ENCODE measurements at places on chromosomes 3 and 15. TPM values are rescaled to one million over a fixed set of nuclear protein-coding genes. Genes with fewer than 3 reads are reported as not detected.

DNA sequence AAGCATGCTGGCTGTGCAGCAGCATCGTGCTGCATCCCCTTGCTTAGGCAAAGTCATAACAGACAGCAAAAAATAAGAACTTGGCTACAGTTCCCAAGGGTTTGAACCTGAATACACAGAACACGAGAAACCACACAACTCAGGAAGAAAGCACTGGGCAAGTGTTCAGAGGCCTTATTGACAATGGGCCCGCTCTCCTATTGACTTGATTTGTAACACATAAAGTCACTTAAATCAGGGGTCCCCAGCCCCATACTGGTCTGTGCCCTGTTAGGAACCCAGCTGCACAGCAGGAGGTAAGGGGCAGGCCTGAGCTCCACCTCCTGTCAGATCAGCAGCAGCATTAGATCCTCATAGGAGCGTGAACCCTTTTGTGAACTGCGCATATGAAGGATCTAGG is 145.1 kb downstream of the LSAMP start:
- no peak for DNase-seq

GRCh38 chr3:31911643-31912042 is 69.4 kb downstream of the OSBPL10 start:
- DNase-seq = no peak

DNA sequence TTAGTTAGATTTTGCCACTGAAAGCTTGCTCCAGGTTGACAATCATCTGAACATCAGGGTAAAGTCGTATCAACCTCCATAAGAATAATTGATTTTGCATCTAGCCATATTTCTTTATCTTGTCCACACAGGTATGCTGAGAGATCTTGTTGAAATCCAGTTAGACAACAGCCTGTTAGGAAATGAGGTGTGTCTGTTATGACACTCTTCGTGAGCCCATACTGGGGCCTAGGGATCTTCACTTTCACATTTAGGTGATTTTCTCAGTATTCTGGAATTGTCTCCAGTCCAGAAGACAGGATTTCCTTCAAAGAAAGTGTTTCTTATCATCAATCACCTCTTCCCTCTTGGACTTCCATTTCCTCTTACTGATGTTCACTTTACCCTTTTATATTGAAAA is 18.1 kb downstream of the DNAJB11 start:
- no peak for DNase-seq

The CTXN2 gene
- total RNA-seq = not detected

GRCh38 chr15:76930831-76931396 is 635 bp upstream of the RCN2 start:
- DNase-seq = no peak

The PARP15 gene
- 7.0 TPM for total RNA-seq

The EPHA3 gene
- not detected for total RNA-seq

DNA sequence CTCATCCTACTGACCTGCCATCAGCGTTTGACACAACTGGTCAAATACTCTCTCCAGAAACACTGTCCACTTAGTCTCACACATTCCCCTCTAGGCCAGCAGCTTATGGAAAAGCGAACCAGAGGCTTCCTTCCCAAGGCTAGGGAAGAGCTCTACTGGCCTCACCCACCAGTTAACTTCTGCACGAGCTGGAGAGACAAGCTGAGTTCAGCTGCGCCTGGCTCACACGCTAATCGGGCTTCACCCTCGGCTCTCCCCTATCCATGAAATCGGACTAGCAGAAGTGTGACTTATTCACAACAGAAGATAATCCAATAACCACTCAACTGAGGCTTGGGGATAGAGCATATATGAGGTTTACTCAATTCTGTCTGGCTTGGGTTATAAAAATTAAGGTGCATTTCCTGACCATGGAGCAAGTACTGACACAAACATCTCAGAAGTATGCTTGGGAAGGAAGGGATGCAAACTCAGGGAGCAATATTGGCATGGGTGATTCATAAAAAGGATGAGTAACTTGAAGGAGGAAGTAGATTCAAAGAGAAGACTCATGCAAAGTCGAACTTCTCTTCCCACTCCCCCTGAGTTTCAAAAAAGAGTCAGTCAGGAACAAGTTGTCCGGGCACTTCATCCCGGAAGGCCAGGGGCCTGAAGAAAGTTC is 73.1 kb downstream of the XXYLT1 start:
- no peak for DNase-seq

Data from hematopoietic multipotent progenitor cell (in vitro differentiated cells).